Type B pancreatic cell (in vitro differentiated cells): ENCODE measurements at places on chromosomes 7 and 10. TPM values are rescaled to one million over a fixed set of nuclear protein-coding genes. Genes with fewer than 3 reads are reported as not detected.

Gene PRKCQ
- 1.6 and 2.0 TPM in 2 replicates for total RNA-seq

DNA sequence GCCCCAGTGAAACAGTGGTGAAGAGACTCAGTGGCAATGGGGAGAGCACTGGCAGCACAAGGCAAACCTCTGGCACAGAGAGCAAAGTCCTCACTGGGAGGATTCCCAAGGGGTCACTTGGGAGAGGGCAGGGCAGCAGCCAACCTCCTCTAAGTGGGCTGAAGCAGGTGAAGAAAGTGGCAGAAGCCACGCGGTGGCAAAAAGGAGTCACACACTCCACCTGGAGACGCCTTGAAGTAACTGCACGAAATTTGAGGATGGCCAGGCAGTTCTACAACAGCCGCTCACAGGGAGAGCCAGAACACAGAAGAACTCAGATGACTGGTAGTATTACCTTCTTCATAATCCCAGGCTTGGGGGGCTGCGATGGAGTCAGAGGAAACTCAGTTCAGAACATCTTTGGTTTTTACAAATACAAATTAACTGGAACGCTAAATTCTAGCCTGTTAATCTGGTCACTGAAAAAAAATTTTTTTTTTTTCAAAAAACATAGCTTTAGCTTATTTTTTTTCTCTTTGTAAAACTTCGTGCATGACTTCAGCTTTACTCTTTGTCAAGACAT is 574 bp upstream of the IL6 start:
- peak overlapping the region; percentile 88 for H3K27ac ChIP-seq
- no peak for DNase-seq
- peaks cover 14% of the 10 kb centered on the region for H3K4me1 ChIP-seq
- peaks cover 11% of the 10 kb centered on the region for H3K27me3 ChIP-seq
- H3K36me3 ChIP-seq: no peaks in the 10 kb centered on the region

DNA sequence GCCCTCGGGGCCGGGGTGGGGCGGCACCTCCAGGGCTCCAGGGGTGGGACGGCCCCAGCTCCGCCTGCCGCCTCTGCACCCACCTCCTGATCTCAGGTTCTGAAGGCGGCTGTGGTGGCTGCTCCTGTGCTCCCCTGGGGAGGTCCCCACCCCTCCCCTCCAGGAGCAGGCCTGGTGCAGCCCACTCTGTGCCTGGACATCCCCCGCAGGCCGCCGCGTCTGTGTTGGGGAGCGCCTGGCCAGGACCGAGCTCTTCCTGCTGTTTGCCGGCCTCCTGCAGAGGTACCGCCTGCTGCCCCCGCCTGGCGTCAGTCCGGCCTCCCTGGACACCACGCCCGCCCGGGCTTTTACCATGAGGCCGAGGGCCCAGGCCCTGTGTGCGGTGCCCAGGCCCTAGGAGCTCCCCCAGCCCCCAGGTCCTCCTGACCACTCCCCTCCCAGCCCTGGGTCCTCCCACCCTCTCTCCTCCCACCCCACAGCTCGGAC is 5.5 kb downstream of the CYP2W1 start:
- H3K27me3 ChIP-seq: no peaks in the 10 kb centered on the region
- peaks cover 12% of the 10 kb centered on the region for H3K4me1 ChIP-seq
- no peaks in the 10 kb centered on the region for H3K36me3 ChIP-seq
- no peak for DNase-seq
- no peak overlapping the region for H3K27ac ChIP-seq

DNA sequence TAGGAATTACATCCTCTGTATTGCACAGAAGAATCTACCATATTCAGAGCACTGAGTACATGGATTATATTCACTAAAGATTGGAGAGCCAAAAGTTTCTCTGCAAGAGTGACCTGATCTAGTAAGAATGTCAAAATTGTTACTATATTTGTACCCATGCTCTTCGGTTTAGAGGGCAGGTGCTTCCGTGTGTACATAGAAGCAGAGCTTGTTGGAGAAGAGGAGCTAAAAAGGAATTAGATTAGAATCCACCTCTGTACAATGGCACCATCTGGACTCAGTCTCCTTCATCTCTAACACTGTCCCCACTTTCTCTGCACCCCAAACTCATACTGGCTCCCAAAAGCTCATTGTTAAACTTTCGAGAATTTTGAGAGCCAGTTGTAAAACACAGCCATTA is 8.3 kb downstream of the CALD1 start:
- no peak overlapping the region for H3K27ac ChIP-seq
- H3K4me3 ChIP-seq: no peak overlapping the region
- no peak for DNase-seq
- no peaks in the 10 kb centered on the region for H3K27me3 ChIP-seq

DNA sequence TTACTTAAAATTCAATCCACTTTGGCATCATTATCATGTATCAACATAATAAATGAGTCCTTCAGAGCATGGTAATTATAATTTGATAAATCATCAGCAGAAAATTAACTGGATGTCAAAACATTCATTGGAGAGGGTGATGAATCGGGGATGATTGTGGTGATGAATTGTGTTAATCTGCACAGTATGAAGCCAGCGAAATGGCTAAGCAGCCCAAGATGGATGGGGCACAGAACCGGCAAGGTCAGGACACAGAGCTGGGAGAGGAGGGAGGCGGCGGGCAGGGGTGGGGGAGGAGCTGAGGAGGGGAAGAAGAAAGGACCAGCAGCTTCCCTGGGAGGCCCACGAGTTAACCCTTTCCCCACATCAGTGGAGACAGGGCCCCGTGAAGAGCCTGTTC is 536.1 kb downstream of the LRMDA start:
- H3K36me3 ChIP-seq: no peaks in the 10 kb centered on the region
- peak overlapping the region; percentile 2 for H3K4me3 ChIP-seq
- H3K27me3 ChIP-seq: peaks cover 59% of the 10 kb centered on the region
- peak overlapping the region; percentile 2 for H3K27ac ChIP-seq
- peak; percentile 78 for DNase-seq

- no peak overlapping the region for H3K4me3 ChIP-seq
- no peak overlapping the region for H3K27ac ChIP-seq
- DNase-seq: no peak
- peaks cover 10% of the 10 kb centered on the region for H3K36me3 ChIP-seq
- no peaks in the 10 kb centered on the region for H3K27me3 ChIP-seq
- H3K4me1 ChIP-seq: no peaks in the 10 kb centered on the region
These were observed 32.5 kb upstream of the EFCAB10 start for GRCh38 chr7:105613611-105614330.

- H3K27me3 ChIP-seq: no peaks in the 10 kb centered on the region
- DNase-seq: no peak
- no peaks in the 10 kb centered on the region for H3K36me3 ChIP-seq
- no peak overlapping the region for H3K27ac ChIP-seq
- no peaks in the 10 kb centered on the region for H3K4me1 ChIP-seq
These were observed 25.8 kb upstream of the PCGF5 start for GRCh38 chr10:91194497-91195179.

DNA sequence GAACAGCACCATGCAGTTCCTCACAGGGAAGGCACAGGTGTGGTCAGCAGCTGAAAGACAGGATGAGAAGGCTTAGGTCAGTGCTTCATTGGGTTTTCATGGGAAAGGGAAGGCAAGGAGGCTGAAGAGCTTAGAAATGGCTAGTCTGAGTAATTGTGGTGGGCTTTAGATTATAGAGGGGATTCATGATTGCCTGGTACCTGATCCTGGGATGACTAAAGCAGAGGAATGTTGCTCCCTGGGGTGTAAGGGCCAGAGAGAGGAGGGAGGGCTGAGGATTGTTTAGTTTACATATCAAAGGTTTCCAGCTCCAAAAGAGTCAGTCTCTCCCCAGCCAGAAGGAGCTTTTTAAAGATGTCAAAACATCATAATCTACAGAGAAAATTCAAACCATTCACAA is 396.3 kb upstream of the POM121L12 start:
- H3K27ac ChIP-seq: no peak overlapping the region
- no peaks in the 10 kb centered on the region for H3K4me1 ChIP-seq
- DNase-seq: no peak
- no peaks in the 10 kb centered on the region for H3K36me3 ChIP-seq
- no peak overlapping the region for H3K4me3 ChIP-seq
- H3K27me3 ChIP-seq: peaks cover 2% of the 10 kb centered on the region

- H3K27me3 ChIP-seq: no peaks in the 10 kb centered on the region
- H3K4me3 ChIP-seq: no peak overlapping the region
- H3K27ac ChIP-seq: no peak overlapping the region
- H3K36me3 ChIP-seq: no peaks in the 10 kb centered on the region
- H3K4me1 ChIP-seq: no peaks in the 10 kb centered on the region
These were observed 69.1 kb upstream of the FOXP2 start for GRCh38 chr7:114345494-114345893.

Gene CDHR1
- 0.41 and 0.93 TPM in 2 replicates for total RNA-seq

GRCh38 chr10:118357841-118358240 is 15.7 kb upstream of the FAM204A start:
- no peak overlapping the region for H3K4me3 ChIP-seq
- no peak for DNase-seq
- H3K27me3 ChIP-seq: peaks cover 7% of the 10 kb centered on the region
- H3K27ac ChIP-seq: no peak overlapping the region
- H3K36me3 ChIP-seq: no peaks in the 10 kb centered on the region

DNA sequence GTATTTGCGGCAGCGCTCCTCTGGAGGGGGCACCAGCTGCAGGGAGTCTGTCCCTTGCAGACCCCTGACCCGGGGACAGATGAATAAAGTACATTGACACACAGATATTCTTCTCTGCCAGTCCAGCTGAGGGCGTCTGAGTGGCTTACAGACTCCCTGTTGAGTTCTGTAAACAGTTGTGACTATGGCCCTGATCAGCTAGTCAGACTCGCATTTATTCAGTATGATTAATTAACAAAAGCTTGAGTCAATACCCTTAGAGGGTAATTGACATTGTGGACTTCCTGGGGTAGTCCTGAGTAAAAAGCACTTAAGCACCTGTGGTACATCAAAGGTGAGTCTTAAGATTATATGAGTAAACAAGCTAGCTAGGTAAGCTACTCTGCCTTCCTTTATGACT is 21.0 kb downstream of the ANKRD30A start:
- H3K27ac ChIP-seq: no peak overlapping the region
- no peaks in the 10 kb centered on the region for H3K27me3 ChIP-seq
- H3K4me3 ChIP-seq: no peak overlapping the region
- H3K4me1 ChIP-seq: no peaks in the 10 kb centered on the region
- DNase-seq: no peak

Gene AKR1D1
- 0.57 TPM in 1 of 2 replicates, not detected in the other for total RNA-seq

Gene GJD4
- 0.17 TPM in 1 of 2 replicates, not detected in the other for total RNA-seq

GRCh38 chr10:28676326-28676967 is 874 bp upstream of the BAMBI start:
- H3K27ac ChIP-seq: peak overlapping the region; percentile 75
- peaks cover 25% of the 10 kb centered on the region for H3K4me1 ChIP-seq
- H3K27me3 ChIP-seq: peaks cover 20% of the 10 kb centered on the region
- H3K36me3 ChIP-seq: peaks cover 10% of the 10 kb centered on the region
- DNase-seq: no peak

Gene CXCL12
- 25.7 and 137 TPM in 2 replicates for total RNA-seq

Gene IFIT3
- total RNA-seq: 4.9 and 9.4 TPM in 2 replicates

DNA sequence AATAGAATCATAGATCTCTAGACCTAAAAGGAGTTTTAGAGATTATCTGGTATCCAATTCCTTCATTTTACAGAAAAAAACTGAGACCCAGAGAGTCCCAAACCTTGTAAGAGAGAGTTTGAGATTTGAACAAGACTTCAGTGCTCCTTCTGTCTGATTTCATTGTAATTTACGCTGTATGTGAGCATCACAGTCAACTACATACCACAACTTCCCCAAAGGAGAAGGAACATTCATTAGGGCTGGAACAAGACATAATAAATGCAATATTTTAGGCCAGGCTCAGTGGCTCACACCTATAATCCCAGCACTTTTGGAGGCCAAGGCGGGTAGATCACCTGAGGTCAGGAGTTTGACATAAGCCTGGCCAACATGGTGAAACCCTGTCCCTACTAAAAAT is 17.3 kb upstream of the PRKAR2B start:
- H3K36me3 ChIP-seq: no peaks in the 10 kb centered on the region
- no peaks in the 10 kb centered on the region for H3K27me3 ChIP-seq
- H3K27ac ChIP-seq: no peak overlapping the region
- no peak for DNase-seq
- H3K4me1 ChIP-seq: peaks cover 17% of the 10 kb centered on the region

DNA sequence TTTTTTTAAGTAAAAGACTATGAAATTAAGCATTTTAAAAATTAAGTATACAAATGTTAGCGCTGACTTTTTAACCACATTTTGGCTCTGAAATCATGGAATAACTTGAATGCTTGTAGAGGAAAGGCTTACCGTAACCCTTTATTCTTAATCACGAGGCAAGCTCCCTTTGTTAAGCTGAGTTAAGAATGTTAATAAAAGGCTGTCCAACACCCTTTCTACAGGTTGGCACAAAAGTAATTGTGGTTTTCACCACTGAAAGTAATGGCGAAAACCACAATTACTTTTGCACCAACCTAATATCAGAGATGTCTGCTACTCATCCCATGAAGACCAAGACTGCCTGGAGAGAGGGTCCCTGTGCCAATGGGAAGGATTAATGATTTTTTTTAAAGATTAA is 70.6 kb downstream of the STK17A start:
- no peaks in the 10 kb centered on the region for H3K27me3 ChIP-seq
- H3K4me3 ChIP-seq: no peak overlapping the region
- H3K36me3 ChIP-seq: peaks cover 32% of the 10 kb centered on the region
- no peak overlapping the region for H3K27ac ChIP-seq
- peaks cover 15% of the 10 kb centered on the region for H3K4me1 ChIP-seq

DNA sequence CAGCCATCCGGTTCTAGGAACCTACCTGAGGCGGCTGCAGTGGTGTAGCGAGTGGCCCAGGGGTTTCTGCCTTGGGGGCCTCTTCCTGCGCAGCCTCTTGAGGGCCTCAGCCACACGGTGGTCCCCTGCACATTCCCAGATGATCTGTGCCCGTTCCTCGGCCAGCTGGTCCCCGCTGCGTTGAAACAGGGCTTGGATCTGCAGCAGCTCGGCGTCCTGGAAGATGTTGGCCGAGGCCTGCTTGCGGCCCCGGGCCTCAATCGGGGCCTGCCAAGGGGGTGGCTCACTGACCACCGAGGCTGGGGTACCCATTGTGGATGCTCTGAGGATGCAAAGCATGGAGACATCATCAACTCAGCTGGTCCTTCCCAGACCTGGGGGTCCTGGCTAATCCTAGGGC is 7.4 kb downstream of the AVPI1 start:
- no peak for DNase-seq
- peaks cover 13% of the 10 kb centered on the region for H3K4me1 ChIP-seq
- H3K36me3 ChIP-seq: no peaks in the 10 kb centered on the region
- no peak overlapping the region for H3K27ac ChIP-seq
- no peaks in the 10 kb centered on the region for H3K27me3 ChIP-seq
- H3K4me3 ChIP-seq: no peak overlapping the region

DNA sequence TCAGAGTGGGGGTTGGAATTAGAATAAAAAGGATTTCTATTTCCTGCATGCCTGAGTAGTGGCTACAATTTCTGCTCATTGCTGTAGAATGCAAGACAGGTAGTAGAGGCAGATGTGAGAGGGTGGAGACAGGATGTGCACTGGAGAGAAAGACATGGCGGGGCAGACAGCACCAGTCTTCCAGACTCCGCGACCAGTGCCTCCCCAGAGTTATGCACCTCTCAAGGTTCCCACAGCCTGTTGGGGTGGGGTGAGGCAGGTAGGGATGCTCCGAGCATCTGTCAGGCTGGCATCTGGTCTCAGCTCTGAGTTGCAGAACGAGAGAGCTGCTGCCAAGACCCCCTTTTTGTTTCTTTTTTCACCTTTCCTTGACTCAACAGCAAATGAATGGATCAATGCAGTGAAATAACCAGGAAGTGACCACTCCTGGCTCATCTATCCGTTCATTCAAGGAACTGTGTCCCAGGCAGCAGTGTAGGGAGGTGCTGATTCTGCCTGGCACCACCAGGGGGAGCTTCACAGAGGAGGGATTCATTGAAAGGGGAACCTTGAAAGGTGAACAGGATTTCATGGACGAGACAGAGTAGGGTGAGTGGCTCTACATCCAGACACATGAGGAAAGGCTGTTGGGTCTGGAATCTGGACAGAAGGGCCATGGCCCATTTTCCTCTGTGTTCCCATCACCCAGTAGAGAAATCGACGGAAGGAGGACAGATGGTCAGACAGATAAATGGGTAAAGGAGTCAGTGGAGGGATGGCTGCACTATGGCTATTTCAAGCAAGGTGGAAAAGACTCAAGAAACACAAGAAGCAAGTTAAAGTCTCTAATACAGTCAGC is 17.2 kb upstream of the SLC18A3 start:
- no peak overlapping the region for H3K27ac ChIP-seq
- H3K27me3 ChIP-seq: peaks cover 26% of the 10 kb centered on the region
- no peaks in the 10 kb centered on the region for H3K36me3 ChIP-seq
